ENCODE measurements at places on chromosomes 11 and 22. TPM values are rescaled to one million over a fixed set of nuclear protein-coding genes. Genes with fewer than 3 reads are reported as not detected.

The SMC1B gene
- total RNA-seq: 0.09 TPM

The KRTAP5-1 gene
- not detected for total RNA-seq

The C11orf87 gene
- total RNA-seq: not detected

The OR51B2 gene
- not detected for total RNA-seq

The SCGB1C1 gene
- not detected for total RNA-seq

The POTEH gene
- total RNA-seq: not detected

The HTR3A gene
- not detected for total RNA-seq

The MYRF gene
- 0.18 TPM for total RNA-seq

The CCDC157 gene
- 2.6 TPM for total RNA-seq

The OR2AG2 gene
- total RNA-seq: 0.09 TPM

The PPFIA1 gene
- 37.1 TPM for total RNA-seq

The PELI3 gene
- 9.0 TPM for total RNA-seq

The RIBC2 gene
- 5.7 TPM for total RNA-seq

The PANX3 gene
- total RNA-seq: not detected

The ASCL2 gene
- total RNA-seq: not detected

The KDM4F gene
- not detected for total RNA-seq

The RIMBP3C gene
- total RNA-seq: 0.63 TPM

The SYNGR1 gene
- 3.9 TPM for total RNA-seq

The OR8A1 gene
- not detected for total RNA-seq

The PTGDR2 gene
- total RNA-seq: not detected

The BATF2 gene
- total RNA-seq: 0.25 TPM

The CCDC15 gene
- total RNA-seq: 9.8 TPM

The OR6T1 gene
- not detected for total RNA-seq

The MYBPC3 gene
- not detected for total RNA-seq

The SAA1 gene
- total RNA-seq: not detected

The ADAMTS8 gene
- total RNA-seq: not detected
